A549 (cell line): ENCODE measurements at places on chromosomes 1 and 21. TPM values are rescaled to one million over a fixed set of nuclear protein-coding genes. Genes with fewer than 3 reads are reported as not detected.

- DNase-seq, result no peak
Observed at GRCh38 chr1:235160383-235160956, 580 bp downstream of the RBM34 start.

DNA sequence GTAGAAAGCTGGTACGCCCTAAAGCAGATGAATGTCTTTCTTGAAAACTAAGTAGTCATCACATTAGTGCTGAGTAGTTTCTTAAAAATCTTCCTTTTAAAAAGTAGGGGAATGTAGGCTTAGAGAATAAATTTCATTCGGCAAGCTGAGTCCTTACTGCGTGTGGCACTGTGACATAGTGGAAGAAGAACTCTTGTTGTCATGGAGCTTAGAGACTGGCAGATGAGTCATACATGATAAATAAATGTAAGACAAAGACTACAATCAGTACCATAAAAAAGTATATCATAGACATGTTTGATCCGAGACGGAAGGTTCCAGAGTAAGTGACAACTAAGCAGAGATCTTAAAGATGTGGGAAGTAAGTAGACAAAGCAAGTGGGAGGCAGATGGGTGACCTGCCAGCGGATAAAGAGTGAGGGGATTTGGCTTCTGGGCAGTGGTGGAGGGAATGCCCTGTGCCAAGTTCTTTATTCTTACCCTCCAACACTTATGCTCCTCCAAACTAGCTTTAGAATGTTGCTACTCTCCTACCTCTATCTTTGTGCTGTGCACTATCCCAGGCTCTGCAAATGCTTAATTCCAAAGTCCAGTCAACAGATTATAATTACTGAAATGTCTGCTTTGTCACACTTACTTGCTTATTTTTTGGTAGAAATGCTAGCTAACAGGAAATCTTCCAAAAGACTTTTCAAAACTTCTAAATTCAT is 608.5 kb upstream of the USP24 start:
- no peak for DNase-seq

- DNase-seq, result no peak
Observed at GRCh38 chr21:33162436-33162951, 67.2 kb upstream of the IFNAR2 start.

Gene TAS1R1
- 0.04 TPM in 1 of 3 replicates, not detected in the others for polyA plus RNA-seq

Gene RNU1-4
- polyA plus RNA-seq, result 6.5 to 8.5 TPM (median 6.6 TPM) in 3 replicates
